ENCODE measurements at places on chromosomes 6 and 20. TPM values are rescaled to one million over a fixed set of nuclear protein-coding genes. Genes with fewer than 3 reads are reported as not detected.

Gene COL19A1
- total RNA-seq, result not detected

Gene CFAP206
- 0.21 TPM for total RNA-seq

Gene ZFP57
- not detected for total RNA-seq

Gene GLP1R
- total RNA-seq, result not detected

Gene ASIP
- total RNA-seq, result not detected

Gene GINS1
- 26.3 TPM for total RNA-seq

Gene SOBP
- 6.1 TPM for total RNA-seq

Gene ANKRD66
- not detected for total RNA-seq

Gene TRIM31
- total RNA-seq, result not detected

Gene TEAD3
- 2.0 TPM for total RNA-seq

Gene ULBP3
- 12.8 TPM for total RNA-seq

Gene BMP5
- not detected for total RNA-seq

Gene SYTL3
- 0.74 TPM for total RNA-seq

Gene EPPIN
- total RNA-seq, result not detected

Gene ZSCAN26
- total RNA-seq, result 14.1 TPM
